ENCODE measurements at places on chromosomes 16 and 17.
A peak's percentile ranks its signal among the peaks of the same experiment; 100 is the strongest.

GRCh38 chr16:79601092-79601930 is 774 bp upstream of the MAF start:
- DNase-seq: no peak

GRCh38 chr17:79826204-79826680 is 13.0 kb downstream of the CBX4 start:
- no peak for DNase-seq

DNA sequence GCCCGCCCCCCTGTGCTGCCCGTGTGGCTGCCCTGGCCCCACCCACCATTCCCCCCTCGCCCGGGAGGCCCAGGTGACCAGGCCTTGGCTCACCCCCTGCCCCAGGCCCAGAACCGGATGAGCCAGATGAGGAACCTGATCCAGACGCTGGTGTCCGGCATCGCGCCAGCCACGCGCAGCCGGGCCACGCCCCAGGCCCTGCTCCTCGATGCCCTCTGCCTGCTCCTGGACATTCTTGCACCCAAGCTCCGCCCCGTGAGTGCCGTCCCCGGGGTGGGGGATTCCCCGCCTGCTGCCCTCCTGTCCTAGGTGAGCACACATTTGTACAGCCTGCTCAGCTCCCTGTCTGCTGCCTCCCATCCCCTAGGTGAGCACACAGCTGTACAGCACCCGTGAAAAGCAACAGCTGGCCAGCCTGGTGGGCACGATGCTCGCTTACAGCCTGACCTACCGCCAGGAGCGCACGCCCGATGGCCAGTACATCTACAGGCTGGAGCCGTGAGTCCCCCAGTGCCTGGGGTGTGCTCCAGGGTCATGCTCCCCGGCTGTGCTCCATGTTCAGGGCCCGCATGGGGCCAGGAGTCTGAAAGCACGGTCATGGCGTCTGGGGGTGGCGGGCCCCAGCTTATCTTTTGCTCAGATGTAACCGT is 4.8 kb downstream of the GNG13 start:
- DNase-seq: no peak

DNA sequence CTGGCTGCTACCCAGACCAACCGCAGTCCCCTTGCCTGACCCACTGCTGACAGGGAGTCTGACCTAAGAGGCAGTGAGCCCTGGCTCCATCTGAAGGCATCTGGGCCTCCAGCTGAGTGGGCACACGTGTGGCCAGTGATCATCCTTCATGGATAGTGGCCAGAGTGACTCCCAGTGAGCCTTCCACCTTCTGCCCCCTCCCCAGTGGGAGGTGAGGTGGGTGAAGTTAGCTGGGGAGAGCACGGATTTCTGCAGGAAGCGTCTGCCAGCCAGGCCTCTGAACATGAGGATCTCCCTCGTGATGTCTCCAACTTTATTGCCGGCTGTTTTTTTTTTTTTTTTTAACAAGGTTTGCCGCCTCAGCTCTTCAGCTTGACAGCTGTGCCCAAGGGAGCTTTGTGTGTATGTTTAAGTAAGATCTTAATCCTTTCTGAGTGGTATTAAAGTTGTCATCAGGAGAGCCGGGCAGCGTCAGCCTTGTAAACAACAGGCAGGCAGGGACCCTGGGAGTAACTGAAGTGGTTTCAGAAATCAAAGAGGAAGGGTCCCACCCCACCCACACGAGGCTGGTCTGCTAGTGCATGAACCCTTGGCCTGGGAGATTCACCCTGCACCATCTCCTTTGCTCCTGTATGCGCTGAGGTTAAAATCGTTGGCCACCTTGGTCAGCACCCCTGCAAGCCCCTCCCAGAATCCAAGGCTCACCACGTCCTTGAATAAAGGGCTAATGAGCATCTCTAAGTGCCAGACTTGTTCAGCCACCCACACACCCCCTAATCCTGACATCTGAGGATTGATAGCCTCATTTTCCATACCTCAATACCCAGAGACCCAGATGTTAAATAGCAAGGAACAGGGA is 33.3 kb downstream of the RHBDL3 start:
- DNase-seq: peak; percentile 24

GRCh38 chr17:8237886-8238285 is 10.0 kb downstream of the CTC1 start:
- no peak for DNase-seq

Measured in NCI-H1436 treated with DMSO at 0.1 percent for 48 hours (cell line).